ENCODE measurements at places on chromosomes 11 and 22.

DNA sequence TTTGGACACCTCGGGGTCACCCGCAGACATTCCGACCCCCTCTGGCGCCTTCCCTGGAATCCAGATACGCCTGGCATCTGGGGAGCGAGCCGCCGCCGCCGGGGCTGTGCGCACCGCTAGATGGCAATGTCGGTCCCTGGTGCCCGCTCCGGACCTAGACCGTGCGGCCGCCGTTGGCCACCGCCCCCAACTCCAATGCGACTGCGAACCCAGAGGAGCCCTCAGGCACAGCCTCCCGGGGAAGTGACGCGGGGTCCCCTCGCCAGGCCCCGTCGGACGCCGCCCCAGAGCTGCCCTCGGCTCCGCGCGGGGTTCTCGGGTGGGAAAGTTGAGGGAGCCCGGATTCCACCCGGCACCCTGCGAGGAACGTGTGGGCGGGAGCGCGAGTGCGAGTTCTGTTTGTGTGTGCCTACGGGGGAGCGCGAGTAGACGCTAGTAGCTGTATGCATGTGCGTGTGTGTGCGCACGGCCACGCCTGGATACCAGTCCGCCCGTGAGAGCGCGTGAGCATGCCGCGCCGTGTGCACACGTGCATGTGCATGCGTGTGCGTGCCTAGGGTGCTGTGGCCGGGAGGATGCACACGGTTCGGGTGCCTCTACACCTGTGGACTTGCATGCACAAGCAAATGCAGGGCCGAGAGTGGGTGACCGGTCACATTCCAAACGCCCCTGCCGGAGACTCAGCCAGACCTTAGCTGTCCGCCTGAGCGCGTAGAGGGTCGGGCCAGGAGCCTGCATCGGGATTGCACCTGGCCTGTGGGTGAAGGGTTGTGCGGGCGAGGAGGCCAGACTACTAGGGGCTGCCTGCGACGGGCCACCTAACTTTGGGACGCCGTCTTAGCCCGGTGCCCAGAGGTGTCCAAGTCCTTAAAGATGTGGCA is 1.9 kb downstream of the CHRM4 start:
- no peak for DNase-seq

- no peak for DNase-seq
Observed at GRCh38 chr11:19919050-19919561, 206.5 kb downstream of the NAV2 start.

DNA sequence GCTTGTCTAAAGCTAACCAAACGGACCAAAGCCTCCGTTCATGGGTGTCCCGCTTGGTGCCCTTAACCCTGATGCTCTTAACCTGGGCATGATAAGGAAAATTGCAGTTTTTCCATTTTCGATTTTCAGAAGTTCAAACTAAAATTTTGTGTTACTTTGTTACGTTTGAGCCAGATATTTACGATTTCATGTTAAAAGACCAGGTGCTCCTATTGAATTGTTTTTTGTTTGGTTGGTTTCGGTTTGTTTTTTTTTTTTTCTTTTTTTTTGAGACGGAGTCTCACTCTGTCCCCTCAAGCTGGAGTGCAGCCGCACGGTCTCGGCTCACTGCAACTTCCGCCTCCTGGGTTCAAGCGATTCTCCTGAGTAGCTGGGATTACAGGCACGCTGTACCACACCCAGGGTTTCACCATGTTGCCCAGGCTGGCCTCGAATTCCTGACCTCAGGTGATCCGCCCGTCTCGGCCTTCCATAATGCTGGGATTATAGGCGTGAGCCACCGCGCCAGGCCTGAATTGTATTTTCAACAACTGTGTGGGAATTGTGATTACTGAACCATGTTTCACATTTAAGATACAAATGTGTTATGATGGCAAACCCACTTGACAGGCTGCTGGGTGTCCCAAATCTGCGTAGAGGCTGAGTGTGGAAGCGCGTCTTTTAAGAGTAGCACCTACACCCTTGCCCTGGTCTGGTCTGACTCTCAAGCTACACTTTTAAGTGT is 864 bp upstream of the USP28 start:
- DNase-seq = no peak

DNA sequence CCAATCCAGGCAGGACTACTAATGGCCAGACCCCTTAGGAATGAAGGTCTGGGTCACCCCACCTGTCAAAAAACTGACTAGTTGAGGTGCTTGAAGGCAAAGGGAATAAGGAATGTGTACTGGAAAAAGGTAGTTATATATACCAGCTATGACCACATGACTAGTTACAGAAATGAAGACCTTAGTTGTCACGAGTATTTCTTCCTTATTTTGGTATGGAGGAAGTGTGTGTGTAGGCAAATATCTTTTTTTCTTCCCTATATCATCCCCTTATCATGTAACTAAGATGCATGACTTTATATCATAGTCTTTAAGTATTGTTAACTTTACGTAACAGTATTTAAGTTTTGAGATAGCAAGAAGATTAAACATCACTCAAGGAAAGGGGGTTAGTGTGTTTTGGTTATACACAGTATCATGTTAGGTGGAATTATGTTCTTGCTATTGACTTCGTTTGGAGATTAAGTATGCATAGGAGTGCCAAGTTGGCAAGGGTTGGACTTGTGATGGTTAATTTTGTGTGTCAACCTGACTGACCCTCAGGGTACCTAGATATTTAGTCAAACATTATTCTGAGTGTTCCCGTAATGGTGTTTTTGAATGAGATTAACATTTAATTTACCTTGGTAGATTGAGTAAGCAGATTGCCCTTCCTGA is 38.2 kb upstream of the NARS2 start:
- DNase-seq = no peak

GRCh38 chr11:8356721-8357504 is 93.2 kb upstream of the LMO1 start:
- no peak for DNase-seq

DNA sequence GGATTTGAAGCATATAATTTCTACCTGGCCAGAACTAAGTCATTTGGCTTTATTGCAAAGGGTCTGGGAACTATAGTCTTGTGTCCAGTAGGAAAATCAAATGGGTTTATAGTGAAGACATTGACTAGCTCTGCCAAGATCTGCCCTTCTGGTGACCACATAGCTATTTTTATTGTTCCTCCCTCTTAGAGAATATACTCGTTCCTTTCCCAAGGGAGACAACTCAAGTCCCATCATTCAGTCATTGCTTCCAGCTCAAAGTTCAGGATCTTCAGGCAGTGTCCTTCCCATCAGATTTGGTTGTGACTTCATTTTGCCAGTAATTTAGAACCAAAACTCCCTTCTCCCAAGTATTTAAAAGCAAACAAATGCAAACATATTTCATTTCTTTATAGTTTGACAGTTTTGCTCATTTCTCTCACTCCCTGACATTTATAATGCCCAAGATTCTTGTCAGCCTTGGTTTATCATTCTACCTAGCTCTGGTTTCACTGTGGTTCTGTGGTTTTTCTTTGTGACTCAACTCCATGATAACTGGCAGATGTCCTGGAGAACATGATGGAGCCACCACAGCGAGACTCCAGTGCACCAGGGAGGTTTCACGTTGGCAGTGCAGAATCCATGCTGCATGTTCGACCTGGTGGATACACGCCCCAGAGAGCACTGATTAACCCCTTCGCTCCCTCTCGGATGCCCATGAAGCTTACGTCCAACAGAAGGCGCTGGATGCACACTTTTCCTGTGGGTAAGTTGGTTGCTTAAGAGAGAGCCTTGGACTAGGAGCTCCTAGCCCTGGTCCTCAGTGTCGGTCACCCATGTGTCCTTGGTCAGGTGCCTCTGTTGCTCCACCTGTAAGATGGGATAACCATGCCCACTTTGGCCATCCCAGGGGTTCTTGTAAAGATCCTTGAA is 64.9 kb downstream of the DEPDC5 start:
- DNase-seq = peak; percentile 4

- DNase-seq = no peak
Observed at GRCh38 chr11:353179-353873, 16.0 kb upstream of the B4GALNT4 start.

GRCh38 chr22:38655519-38656255 is 505 bp downstream of the FAM227A start:
- peak; percentile 1 for DNase-seq

- no peak for DNase-seq
Observed at GRCh38 chr11:60959431-60959830, 7.5 kb upstream of the SLC15A3 start.

GRCh38 chr11:9615031-9615451 is 41.6 kb downstream of the WEE1 start:
- DNase-seq = no peak

DNA sequence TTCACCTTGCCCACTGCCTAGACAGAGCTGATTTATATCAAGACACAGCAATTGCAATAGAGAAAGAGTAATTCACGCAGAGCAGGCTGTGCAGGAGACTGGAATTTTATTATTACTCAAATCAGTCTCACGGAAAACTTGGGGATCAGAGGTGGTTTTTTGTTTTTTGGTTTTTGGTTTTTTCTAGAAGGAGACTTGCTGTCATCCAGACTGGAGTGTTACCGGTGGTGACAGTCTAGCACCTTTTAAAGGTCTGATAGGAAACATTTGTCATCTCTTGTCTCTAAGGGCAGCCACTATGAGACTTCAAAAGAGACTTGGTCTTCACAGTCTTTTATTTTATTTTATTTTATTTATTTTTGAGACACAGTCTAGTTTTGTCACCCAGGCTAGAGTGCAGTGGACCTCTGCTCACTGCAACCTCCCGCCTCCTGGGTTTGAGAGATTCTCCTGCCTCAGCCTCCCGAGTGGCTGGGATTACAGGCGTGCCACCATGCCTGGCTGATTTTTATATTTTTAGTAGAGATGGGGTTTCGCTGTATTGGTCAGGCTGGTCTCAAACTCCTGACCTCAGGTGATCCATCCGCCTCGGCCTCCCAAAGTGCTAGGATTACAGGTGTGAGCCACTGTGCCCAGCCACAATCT is 19.1 kb downstream of the APOBEC3H start:
- DNase-seq = no peak

GRCh38 chr11:114036147-114036811 is 23.2 kb upstream of the ZBTB16 start:
- DNase-seq = peak; percentile 46

- no peak for DNase-seq
Observed at GRCh38 chr22:40412441-40412840, 42.0 kb downstream of the SGSM3 start.

DNA sequence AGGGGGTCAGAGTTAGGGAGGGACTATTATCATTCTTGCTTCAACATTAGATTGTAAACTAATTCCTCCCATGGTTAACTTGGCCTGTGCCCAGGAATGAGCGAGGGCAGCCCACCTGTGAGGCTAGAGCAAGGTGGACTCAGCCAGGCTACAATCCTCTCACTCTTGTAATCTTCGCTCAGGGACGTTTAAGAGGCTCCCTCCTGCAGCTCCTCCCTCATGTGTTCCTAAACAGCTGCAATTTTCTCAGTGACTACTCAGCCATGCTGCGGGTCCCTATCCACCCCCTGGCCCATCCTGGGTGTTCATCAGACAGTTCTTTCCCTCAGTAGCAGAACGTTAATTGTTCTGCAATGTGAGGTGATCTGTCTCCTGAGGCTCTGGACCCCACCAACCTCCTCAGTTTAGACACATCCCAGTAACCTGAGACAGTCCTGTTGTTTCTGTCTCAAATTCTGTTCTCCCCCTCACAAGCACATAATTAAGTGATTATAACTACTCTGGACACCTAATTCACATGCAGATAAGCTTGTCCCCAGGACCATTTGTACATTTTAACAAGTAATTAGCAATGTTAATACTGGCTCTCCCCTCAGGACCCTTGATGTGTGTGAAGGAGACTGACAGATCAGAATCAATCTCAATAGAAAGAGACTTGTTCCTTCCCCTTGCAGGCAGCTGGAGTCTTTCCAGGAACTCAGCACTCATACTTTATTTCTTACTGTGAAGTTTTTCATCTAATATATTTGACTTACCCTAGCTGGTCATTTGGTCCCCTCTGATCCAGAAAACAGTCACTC is 337.2 kb upstream of the B3GAT1 start:
- DNase-seq = no peak

DNA sequence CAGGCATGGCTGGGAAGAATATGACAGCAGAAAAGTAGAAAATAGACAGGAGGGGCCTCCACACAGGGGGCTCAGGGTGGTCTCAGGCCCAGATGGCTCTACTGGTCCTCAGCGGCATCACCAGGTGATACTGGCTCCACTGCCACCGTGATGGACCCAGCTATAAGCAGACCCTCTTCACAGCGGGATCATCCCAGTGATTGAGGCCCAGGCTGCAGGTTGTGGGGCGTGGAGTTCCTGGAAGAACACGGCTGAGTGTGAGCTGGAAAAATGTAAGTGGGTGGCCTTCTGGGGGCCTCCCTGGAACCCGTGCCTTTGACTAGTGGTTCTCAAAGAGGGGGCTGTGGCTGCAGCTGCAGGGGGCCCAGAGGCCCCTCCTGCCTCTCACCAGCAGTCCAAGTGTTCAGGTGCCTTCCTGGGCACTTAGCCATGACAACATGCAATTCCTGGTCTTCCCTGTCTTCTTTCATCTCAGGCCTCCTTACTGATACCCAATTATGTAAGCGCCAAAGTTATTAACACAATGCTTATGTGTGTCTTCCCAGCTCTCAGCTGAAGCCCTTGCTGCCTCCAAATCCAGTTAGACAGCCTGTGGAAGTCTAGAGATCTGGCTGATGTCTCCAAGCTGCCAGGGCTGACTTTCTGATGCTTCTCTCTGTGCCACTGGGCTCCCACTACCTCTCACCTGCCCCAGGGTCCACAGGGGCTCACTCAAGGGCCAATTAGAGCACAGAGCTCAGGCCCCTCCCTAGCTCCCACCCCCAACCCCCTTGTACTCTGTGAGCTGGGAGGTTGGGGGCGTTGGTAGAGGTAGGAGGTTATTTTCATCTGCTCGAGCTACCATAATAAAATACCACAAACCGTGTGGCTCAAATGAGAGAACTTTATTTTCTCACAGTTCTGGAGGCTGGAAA is 110.1 kb upstream of the LMO1 start:
- no peak for DNase-seq

GRCh38 chr11:118924591-118925585 is 838 bp downstream of the BCL9L start:
- no peak for DNase-seq

- no peak for DNase-seq
Observed at GRCh38 chr22:28963362-28963761, 80.0 kb downstream of the ZNRF3 start.

- no peak for DNase-seq
Observed at GRCh38 chr11:79087961-79088318, 352.9 kb downstream of the TENM4 start.

- no peak for DNase-seq
Observed at GRCh38 chr11:96338910-96339705, 3.9 kb downstream of the MAML2 start.

- DNase-seq = no peak
Observed at GRCh38 chr22:43948836-43949406, 6.3 kb upstream of the SAMM50 start.

DNA sequence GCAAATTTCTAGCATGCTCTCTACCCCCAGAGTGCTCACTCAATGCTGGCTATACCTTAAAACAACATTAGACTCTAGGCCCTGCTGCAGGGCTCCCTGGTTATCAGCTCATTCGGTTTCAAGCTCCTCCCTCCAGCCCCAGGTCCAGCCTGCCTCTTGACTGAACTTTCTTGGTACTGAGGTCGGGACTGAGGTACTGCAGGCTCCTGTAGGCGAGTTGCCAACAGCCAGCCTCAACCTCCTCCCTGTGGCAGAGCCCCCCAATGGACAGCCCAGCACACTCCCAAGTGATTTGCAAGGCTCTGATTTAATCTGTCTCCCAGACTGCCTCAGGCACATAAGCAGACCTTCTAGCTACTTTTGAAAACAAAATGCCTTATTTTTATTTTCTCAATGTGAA is 73.6 kb upstream of the EIF3M start:
- DNase-seq = no peak

- DNase-seq = peak; percentile 40
Observed at GRCh38 chr22:39900306-39901227, at the start of gene GRAP2. Gene GRAP2 (plus strand): TSS chr22:39901084. CDS start chr22:39947107, 46,023 bp downstream.

- DNase-seq = no peak
Observed at GRCh38 chr11:40842750-40843339, 616.6 kb downstream of the LRRC4C start.

GRCh38 chr11:30131535-30131934 is 99.3 kb upstream of the FSHB start:
- no peak for DNase-seq

All from stimulated activated CD4-positive, alpha-beta T cell treated with anti-CD3 and anti-CD28 coated beads, Interleukin-12 subunit alpha, Interleukin-12 subunit beta, amount 100 ng/mL, for 24 hours (primary cell).